Pancreas (tissue), 10 donors: ENCODE measurements at places on chromosomes 3 and 15. TPM values are rescaled to one million over a fixed set of nuclear protein-coding genes. Genes with fewer than 3 reads are reported as not detected.

- no peak for DNase-seq
These were observed 1.3 kb downstream of the FEM1B start for GRCh38 chr15:68278595-68279405.

DNA sequence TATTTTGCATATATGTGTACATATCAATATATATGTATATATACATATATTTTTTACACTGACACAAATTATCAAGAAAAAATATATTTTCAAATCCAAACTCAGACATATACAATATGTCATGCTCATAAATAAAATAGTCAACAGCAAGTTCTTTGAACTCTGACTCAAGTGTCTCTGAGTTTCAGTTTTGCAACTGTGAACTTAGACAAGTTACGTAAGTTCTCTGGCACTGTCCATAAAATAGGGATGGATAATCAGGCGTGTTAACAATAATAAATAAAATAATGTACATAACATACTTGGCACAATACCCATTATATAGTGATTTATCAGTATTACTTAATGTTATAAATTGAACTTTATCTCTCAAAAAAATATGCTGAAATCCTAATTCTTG is 12.1 kb upstream of the XRN1 start:
- DNase-seq, result no peak

GOLGA8G gene
- total RNA-seq, result not detected

DNA sequence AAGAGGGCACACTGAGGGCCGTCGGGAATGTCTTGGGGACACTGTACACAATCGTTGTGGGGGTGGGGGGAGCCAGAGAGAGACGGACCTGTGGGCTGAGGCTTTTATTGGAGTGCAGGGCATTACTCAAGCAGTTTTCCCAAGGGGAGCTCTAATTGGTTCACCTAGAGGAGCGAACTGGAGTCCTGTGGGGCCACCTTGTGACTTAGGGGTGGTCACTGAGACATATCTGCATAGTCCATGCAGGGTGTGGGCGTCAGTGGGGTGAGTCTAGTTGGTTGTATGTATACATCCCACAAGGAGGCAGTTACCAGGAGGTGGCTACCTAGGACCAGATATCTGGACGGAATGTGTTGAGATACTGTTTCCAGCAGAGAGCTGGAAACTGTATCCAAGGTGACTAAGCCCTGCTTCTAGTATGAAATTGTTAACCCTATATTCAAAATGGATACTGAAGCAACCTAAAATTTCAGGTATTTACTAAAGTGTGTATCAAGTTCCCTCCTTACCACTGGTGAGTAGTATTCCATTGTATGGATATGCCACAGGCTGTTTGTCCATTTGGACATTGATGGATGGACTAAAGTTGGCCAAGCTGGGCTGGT is 2.6 kb upstream of the PIGZ start:
- DNase-seq, result no peak

DNA sequence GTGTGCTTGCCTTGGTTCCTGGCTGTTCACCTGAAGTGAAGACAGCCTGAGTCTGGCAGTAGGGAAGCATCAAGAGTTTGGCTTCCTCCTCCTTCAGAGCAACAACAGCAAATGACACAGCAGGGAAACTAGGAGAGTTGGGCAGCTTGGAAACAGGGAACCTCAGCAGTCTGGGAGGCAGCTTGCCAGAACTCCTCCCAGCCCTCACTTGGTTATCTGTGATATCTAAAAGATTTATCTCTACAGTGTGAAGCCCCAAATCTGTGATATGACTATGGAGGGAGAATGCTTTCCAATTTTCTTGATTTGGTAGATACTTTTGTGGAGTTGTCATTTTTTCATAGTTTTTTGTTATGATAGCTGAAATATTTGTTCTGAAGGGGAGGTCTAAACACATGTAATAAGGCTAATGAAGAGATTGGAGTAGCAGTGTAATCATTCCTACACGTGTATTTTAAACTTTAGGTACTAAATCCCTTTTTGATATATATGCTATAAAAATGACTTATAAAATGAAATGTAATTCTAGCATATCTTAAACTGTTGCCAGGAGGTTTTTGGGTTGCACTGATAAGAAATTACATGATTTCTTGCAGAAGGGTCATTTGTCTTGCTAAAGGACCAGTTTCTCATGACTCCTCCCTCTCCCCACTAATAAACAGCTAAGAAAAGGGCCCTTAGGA is 20.8 kb downstream of the UBE2E1 start:
- no peak for DNase-seq

DNA sequence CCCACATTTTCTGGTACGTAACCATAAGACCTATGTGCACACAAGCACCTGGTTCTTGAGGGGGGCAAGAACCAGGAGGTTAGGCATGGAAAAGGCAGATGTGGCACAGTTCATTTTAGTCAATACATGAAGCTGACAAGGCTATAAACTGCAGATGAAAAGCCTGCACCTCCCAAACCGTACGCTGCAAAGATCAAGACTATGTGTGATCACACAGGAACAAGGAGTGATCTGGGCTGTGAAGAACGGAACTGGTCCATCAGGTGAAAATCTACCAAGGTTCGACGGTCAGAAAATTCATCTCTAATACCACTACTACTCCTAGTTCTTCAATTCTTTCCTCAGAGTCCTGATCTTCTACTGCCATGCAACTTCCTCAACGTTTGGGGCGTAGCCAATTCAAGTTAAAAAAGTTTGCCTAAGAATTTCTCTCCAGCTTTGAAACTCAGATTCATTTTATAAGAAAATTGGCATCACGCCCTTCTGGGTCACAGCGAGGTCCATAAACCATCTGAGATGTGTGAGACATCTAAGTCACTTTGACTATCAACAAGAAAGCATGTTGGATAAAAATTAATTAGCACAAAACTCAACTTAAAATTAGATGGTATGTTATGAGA is 41.9 kb downstream of the PLD1 start:
- DNase-seq, result no peak

DNA sequence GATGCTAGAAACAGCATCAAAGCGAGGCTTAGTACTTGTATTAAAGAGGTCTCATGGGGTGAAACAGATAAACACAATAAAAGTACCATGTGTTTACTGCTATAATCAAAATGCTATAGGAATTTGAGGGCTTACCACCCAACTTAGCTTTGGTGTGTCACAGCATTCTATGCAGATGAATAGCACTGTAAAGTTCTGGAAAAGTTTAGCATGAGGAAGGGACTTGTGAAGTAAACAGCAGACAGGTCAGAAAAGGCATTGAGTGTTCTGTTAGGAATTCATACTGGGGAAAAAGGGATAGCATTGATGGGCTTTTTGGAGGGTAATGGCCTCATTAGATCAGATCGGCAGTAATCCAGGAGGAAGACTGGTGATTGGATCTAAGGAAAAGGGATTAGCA is 505.3 kb downstream of the NLGN1 start:
- no peak for DNase-seq

SH2D7 gene
- 0.04 TPM for total RNA-seq

DNA sequence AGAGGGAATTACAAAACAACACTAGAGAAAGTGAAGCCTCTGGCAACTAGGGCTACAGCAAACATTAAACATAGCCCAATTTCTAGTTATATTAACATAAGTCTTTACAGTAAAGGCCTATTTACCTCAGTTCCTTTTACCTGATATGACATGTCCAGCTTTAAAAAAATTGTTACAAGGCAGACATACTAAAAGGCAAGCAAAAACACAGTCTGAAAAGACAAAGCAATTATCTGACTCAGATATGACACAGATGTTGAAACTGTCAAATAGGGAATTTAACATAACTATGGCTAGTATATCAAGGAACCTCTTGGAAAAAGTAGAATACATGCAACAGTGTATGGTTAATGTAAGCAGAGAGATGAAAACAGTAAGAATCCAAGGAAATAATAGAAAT is 238.6 kb downstream of the RAP2B start:
- no peak for DNase-seq

DNA sequence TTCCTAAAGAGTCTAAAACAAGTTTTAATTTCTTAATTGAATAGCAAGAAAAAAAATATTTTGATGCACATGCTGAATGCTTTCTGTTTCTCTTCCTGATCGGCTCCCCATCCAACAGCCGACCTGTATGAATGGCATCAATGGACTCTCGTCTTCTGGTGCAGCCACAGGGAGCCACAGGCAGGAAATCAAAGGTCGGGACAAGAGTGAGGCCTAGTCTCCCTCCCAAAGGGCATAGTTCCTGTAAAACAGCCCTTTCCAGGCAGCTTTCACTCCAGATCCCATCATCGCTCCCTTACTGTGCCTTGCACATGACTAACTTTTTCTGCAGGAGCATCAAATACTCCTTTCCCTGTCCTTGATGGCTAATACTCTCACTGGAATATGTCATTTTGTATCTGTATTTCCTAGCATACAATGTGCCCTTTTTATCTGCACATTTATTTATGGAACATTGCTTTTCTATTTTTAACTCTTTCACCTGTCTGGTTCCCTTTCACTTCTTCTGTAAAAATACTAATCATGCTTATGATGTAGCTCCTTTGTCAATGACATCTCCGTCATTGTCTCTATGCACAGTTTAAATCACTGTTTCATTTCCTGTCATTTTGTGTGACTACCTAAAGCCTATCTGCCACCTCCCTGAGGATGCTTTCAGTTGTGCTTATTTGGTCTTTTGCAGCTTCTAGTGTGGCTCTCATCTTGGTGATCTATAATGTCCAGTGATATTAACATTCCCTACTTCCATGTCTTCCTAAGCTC is 326.2 kb downstream of the CTNNB1 start:
- DNase-seq, result no peak
